Stimulated activated CD4-positive, alpha-beta T cell treated with anti-CD3 and anti-CD28 coated beads, Interleukin-1b, Interleukin-23, amount 100 ng/mL, for 4 hours (primary cell): ENCODE measurements at places on chromosomes 2 and 18.

GRCh38 chr2:60368456-60368855, 185.0 kb downstream of the BCL11A start:
- no peak for DNase-seq

- no peak for DNase-seq
These were observed 133.3 kb upstream of the ARL5A start for GRCh38 chr2:151961558-151961957.

DNA sequence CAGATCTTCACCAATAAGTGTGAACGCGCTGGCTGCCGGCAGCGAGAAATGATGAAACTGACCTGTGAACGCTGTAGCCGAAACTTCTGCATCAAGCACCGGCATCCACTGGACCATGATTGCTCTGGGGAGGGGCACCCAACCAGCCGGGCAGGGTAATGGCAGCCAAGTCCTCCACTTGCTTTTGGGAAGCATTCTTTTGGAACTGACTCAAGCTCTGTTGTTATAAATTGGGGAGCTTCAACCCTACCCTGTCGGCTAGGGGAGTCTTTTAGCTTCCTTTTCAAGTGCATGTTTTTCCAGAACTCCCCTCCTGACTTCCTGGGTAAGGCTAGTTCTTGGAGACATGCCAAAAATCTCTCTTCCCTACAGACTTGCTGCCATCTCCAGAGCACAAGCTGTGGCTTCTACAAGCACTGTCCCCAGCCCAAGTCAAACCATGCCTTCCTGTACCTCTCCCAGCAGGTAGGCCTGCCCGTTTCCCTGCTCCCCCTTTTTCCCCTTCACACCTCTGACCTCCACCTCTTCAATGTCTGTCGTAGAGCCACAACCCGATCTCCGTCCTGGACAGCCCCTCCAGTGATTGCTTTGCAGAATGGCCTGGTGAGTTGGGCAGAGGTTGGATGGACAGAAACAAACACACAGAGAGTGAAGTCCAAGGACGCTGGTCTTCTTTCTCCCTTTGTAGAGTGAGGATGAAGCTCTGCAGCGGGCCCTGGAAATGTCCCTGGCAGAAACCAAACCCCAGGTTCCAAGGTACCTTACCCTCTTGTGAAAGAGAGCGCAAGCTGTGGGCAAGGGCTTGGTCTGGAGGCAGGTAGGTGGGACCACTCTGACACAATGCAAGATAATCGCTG, 1.5 kb downstream of the ZFAND2B start:
- DNase-seq: no peak

DNA sequence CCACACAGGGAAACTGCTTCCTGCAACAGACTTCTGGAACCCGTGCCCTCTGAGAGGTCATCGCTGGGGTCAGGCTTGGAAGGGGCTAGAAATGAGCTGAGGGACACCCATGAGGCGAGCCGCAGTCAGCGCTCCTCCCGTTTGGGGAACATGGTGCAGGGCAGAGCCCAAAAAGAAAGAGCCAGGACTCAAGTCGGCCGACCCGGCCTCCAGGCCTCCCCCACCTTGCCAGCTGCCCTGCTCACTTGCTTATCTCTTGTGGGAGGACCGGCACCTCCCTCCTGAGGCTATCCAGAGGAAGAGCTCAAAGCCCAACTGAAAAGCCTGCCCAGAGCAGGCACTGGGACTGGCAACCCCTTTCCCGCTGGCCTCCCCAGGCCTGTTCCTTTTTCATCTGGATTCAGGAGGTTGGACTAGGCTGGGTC, 43.6 kb downstream of the SCTR start:
- no peak for DNase-seq

GRCh38 chr2:235813398-235813797, 319.6 kb downstream of the AGAP1 start:
- no peak for DNase-seq

DNA sequence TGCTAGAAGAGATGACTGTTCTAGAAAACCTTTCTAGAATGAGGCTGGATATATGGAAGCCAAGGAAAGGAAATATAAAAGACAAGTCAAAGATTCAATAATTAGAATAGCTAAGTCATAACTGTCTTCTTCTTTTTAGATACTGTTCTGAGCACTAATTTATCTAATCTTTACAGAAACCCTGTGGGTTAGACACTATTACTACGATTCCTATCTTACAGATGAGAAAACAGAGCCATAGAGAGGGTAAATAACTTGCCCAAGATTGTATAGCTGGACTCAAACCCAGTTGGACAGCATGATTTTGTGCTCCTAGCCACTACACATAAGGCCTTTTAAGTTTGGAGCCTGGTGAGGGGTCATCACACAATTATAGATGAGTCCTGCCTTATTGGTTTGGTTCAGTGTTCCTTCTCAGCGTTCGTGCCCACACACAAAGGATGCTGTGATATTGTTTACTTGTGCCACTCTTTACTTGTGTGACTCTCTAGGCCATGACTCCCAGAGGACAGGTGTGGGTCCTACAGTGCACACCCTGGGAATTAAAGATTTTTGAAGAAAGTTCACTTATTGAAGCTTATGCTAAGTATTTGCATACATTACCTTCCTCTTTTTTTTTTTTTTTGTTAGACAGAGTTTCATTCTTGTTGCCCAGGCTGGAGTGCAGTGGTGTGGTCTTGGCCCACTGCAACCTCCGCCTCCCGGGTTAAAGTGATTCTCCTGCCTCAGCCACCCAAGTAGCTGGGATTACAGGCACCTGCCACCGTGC, 153.7 kb downstream of the PRKCE start:
- no peak for DNase-seq

GRCh38 chr18:8858888-8859511, 153.6 kb downstream of the MTCL1 start:
- no peak for DNase-seq

GRCh38 chr2:231539991-231540390, 9.7 kb upstream of the NMUR1 start:
- DNase-seq: no peak

GRCh38 chr2:235616885-235617284, 123.0 kb downstream of the AGAP1 start:
- no peak for DNase-seq

DNA sequence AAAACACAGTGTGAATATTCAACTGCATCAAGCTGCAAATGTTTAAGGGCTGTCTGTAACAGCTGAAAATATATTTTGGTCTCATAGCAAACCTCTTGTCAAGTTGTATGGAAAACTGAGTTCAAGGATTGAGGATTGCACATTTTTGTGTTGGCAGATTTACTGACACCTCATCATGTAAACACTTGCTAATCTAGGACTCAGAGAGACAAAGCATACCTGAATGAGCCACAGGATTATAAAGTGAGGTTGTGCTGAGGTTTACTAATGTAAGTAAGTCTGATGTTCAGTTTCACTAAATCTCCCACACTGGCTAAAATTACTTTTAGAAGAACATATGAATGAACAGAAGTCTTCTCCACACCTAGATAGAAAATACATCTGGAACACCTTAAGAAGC, 1993.1 kb upstream of the CELF4 start:
- no peak for DNase-seq

GRCh38 chr2:155825876-155826275, 506.6 kb downstream of the NR4A2 start:
- DNase-seq: no peak

DNA sequence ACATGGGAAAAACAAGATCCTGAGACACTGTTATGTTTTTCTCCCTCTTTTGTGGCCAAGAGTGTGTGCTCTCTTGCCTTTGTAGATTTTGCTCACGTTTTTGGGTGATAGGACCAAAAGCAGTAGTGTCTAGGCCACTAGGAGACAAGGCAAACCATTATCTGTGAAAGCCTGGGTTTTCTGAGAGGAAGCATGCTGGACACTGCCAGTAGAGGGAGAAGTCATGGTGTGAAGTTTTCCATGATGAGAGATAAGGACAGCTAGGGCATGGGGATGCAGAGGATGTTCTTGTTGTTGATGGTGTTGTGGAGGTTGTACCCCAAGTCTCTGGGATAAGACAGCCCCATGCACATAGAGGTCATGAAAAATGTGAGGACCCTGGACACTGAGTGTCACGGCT, 285.3 kb downstream of the SOX11 start:
- DNase-seq: no peak

DNA sequence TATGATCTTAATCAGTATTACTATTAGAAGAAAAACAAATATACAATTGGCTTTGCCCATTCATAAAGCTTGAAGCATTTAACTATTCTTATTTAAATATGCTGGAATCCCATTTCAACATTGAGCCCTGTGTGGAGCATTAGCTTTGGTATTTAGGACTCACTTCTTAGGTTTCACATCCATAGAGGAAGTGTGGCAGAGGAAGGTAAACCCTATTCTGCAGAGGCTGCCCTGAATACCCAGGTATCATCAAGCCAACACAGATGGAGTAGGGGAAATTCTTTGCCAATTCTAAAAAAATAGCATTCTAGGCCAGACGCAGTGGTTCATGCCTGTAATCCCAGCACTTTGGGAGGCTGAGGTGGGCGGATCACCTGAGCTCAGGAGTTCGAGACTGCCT, 361.5 kb downstream of the FIGN start:
- no peak for DNase-seq

DNA sequence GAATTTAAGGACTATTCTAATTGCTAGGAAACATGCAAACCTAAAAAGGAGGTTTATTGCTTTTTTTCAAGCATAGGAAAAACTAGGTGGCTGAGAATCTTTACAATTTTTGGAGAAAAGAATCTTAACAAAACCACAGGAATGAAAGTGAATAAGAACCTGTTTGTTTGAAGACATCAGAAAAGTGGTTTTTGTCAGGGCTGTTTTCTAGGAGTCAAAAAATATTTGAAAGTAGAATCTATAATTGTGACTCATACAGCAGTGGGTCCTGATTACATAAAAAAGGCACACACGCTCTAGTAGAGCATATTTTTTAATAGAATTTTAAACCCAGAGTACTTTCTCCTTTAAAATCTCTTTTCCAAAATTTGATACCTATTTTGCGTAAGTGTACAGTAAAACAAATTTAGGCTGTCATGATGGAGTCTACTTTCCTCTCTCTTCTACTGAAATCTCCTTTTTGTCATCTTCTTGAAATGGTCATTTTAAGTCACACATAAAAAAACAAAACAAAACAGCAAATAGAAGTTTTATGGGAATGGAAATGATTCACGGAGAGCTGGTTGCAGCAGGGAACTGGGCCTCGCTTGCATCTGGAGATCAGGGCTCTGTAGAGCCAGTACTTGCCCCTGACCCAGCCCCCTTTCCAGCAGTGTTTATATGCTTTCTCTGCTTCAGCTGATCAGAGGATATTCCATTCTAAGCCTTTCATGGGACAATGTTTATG, 59.1 kb upstream of the PELI1 start:
- DNase-seq: no peak

GRCh38 chr2:98800330-98801064, 69.6 kb upstream of the MGAT4A start:
- no peak for DNase-seq

GRCh38 chr2:151063271-151063670, 198.4 kb downstream of the RBM43 start:
- no peak for DNase-seq

DNA sequence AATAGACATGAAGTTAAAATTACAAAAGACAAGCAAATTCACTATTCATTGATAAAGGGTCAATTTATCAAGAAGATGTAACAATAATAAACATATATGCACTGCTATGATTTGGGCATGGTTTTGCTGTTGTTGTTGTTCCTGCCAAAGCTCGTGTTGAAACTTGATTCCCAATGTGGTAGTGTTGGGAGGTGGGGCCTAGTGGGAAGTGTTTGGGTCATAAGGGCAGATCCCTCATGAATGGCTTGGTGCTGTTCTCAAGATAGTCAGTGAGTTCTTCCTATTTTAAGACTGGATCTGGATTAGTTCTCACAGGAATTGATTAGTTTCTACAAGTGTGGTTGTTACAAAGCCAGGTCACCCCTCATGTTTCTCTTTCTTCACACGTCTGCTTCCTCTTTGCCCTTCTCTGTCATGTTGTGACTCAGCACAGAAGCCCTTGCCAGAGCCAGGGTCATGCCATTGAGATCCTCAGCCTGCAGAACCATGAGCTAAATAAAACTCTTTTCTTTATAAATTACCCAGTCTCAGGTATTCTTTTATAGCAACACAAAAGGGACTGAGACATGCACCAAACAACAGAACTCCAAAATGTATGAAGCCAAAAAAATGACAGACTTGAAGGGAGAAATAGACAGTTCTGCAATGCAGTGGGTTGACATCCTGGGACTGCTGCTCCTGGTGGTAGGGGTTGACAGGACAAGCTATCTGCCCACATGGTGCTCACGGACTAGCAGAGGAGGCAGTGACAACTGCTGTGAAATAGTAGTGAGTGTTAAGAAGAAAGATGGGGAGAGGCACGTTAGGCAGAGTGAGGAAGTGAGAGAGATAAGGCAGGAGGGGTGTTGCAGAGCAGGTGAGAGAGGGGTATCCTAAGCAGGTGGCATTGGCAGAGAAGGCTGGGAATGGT, 18.6 kb upstream of the SKA1 start:
- no peak for DNase-seq

DNA sequence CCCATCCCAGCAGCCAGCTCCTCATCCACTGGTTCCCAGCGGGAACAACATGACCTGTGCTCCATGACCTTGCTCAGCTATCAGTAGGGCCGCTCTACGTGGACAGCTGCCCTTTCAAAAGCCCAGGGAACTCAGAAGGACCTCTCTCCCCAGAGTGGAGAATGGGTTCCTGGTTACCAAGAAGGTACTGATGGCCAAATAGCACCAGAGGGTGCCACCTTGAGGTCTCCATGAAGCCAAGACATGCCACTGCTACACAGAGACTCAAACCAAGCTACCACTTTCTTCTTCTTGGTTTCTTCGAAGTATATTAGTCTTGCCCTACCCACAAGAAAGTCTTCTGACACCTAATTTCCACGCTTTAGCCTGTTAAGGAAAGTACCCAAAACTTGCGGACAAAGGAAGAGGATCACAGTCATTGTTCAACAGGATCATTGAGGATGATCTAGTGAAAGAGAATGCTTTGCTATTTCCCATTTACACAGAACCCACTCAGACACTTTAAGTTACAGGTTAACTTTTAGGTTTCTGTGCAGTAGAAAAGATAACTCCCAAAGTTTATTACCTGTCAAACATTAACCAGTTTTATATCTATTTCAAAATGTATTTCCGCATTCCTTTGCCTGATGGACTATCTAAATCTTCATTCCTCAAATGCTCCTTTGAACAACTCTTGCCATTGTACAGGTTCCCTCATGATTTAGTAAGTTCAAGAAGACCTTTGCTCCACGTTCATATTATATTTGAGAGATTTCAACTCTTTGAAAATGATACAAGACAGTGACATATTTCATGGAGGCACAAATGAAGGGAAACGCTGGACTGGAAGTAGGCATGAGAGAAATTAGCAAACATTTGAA, 102.2 kb downstream of the ALPK2 start:
- DNase-seq: no peak

DNA sequence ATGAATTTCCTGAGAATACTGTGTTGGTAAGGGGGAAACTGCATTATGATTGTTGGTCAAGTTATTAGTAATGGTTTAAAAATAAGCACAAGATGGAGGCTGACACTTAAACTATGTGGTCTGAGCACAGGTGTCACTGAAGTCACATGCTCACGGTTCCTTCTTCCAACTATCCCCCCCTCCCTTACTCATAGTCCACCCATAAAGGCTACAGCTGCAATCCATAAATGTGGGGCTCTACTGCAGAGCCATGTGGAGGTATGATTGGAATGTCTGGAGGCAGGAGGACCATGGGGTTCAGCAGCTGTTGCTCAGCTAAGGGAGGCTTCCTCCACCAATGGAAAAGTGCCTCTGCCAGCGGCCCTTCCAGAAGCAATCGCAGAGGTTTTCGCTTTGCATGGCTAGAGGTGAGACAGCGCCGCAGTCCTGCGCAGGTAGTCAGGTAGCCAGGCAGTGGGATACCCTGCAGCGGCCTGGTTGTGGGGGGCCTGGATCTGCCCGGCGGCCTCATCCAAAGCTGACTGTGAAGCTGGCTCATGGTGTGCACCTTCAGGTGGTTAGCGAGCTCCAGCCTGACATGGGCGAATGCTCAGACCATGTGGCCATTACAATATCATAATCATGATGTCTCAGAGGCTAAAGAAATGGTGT, 249.6 kb downstream of the DCDC2C start:
- DNase-seq: no peak
